Cortex of kidney (tissue), 1 donor: ENCODE measurements at places on chromosomes 12 and 14.

DNA sequence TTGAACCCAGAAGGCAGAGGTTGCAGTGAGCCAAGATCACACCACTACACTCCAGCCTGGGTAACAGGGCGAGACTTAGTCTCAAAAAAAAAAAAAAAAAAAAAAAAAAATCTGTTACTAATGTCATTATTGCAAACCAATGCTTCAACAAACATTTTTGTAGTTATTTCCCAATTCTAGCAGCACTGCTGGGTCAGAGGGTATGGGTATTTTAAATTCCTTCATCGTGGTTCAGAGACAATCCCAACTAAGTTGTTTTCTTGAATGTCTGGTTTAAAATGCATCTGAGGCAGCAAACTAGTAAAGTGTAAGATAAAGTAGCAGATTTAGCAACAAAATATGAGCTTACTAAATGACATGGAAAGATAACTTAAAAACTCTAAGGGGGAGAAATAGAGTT, 65.6 kb downstream of the FERMT2 start:
- DNase-seq = no peak

GRCh38 chr14:63475761-63476160, 67.4 kb downstream of the PPP2R5E start:
- DNase-seq = no peak

GRCh38 chr12:50110762-50111351, 1.2 kb upstream of the COX14 start:
- no peak for DNase-seq

- DNase-seq = no peak
Measured at GRCh38 chr12:116540622-116541152, 18.5 kb upstream of the MAP1LC3B2 start.

DNA sequence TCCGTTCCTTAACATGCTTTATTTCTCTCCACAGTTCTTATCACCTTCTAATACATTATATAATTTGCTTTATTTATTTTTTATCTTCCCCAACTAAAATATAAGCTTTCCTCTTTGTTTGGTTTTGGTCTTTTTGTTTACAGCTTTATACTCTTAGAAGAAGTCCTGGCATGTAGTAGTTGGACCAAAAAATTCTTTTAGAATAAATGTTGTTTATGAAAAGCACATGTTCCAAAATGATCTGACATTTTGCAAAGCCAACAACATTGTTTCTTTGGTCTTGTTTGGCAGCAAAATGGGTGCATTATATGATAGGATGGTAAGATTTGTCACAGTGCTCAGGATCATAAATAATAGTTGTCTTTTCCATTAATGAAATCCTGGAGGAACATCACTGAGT, 312.5 kb downstream of the LRIG3 start:
- no peak for DNase-seq

GRCh38 chr12:27561535-27562350, 37.7 kb downstream of the PPFIBP1 start:
- DNase-seq = no peak

DNA sequence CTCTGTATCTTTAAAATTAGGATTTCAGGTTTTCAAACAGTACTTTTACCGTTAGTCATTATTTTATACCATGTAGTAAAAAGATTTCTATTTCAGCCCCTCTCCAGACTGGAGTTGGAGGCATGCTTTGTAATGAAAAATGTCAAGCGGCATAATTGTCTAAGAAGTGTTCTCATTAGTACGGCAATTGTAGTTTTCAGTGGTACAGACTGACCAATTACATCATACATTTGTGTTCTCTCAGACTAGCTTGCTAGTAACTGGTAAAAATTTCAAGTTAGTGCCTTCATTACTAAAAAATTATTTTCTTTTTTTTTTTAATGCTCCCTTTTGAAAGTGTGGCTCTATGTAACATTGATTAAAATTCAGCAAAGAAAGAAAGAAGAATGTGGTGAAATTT, 4.5 kb downstream of the USP30 start:
- no peak for DNase-seq

DNA sequence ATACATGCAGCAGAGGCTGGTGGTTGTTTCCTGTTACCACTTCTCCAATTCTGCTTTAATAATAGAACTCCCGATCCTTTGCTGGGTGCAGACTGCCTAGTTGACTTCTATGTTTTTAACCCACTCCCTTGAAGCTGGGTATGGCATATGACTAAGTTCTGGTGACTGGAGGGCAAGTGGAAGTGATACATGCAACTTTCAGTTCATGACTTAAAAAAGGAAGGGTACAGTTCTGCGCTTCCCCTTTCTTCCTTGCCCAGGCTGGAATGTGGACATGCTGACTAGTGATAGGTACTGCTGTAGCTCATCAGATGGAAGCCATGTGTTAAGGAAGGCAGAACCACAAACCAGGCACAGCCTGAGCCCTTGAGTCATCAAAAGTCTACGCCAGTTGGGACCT, 2.4 kb upstream of the A2M start:
- DNase-seq = no peak

DNA sequence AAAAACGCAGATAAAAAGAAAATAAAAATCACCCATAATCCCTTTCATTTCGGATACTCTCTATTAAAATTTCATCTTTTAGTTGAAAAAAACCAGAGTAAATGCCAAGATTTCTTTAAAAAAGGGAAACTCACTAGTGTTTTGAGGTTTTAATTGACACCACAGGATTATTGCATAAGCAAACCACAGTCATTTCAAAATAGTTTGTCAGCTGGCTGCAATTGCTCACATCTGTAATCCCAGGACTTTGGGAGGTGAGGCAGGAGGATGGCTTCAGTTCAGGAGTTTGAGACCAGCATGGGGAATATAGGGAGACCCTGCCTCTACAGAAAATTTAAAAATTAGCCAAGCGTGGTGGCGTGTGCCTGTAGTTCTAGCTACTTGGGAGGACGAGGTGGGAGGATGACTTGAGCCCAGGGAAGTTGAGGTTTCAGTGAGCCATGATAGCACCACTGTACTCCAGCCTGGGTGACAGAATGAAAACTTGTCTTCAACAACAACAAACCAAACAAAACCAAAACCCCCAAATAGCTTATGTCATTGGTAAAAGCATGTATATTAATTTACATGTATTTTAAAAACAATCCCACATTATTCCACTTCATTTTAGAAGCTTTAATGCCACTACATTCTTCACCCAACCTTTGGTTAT, 48.8 kb downstream of the SYNE2 start:
- DNase-seq = no peak

GRCh38 chr12:122830517-122831214, 4.6 kb upstream of the HIP1R start:
- no peak for DNase-seq

GRCh38 chr14:89303456-89304435, 113.3 kb downstream of the FOXN3 start:
- DNase-seq = no peak

GRCh38 chr12:41981013-41981412, 163.7 kb downstream of the GXYLT1 start:
- DNase-seq = no peak

GRCh38 chr14:72808564-72808963, 85.3 kb downstream of the DPF3 start:
- no peak for DNase-seq

DNA sequence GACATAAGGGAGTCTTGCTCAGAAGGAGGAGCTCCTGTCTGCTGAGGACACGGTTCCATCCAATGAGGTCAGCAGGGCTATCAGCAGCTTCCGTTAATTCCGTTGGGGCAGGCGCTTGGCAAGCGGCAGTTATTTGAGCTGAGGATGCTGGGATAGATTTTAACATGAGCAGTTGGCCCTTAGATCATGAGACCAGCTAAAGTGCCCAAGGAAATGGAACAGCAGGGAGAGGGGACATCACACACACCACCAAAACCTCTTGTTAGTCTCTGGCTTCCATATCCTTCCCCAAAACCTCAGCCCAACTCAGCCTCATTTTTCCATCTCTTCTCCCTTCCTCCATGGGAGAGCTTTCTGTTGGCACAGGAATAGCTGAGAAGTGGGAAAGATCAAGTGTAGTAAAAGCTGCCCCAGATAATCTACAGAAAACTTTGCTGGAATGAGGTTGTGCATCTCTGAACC, 138.7 kb upstream of the PZP start:
- no peak for DNase-seq

GRCh38 chr12:121314431-121314830, 17.9 kb upstream of the CAMKK2 start:
- no peak for DNase-seq

- DNase-seq = no peak
Measured at GRCh38 chr12:82857276-82857675, 170.6 kb downstream of the TMTC2 start.

GRCh38 chr14:24367514-24368211, at the start of gene NFATC4:
Gene NFATC4, plus strand, starts transcription at chr14:24368184. Its CDS starts 157 bp downstream, at chr14:24368341.
- DNase-seq = no peak

DNA sequence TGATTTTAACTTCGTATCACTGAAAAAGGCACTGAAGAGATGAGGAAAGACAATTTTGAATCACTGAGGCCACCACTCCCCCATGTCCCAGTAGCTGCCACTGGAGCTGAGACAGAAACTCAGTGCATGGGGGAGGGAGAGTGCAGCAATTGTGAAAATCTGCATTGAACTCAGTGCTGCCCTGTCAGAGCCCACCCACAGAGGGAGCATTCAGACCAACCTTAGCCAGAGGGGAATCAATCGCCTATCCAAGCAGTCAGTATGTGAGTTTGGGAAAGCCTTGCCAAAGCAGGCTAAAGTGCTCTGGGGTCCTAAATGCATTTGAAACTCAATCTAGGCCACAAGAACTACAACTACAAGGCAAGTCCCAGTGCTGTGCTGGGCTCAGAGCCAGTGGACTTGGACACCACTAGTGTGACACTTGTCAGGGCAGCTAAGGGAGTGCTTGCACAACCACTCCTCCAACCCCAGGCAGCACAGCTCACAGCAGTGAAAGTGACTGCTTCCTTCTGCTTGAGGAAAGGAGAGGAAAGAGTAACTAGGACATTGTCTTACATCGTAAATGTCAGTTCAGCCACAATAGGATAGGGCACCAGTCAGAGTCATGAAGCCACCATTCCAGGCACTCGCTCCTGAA, 13.3 kb downstream of the RNASE3 start:
- DNase-seq = no peak

GRCh38 chr12:107130830-107131611, 37.7 kb upstream of the CRY1 start:
- DNase-seq = no peak

GRCh38 chr12:69254046-69254445, 14.7 kb downstream of the CPSF6 start:
- no peak for DNase-seq

DNA sequence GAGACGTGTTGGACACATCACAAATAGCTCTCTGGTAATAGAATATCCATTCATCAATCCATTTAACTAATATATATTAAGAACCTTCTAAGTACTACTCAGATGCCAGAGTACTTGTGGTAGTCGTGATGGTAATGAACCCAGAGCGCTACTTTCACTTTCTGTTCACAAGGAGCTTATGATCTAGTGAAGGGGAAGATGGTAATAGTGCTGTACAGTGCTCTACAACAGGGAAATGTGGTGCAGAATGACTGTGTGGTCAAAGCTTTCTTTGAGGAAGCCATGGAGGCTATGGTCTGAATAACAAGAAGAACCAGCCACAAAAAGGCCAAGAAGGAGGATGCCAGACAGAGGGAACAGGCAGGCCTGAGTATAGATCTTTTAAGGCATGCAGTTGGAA, 212.0 kb downstream of the PTPRO start:
- no peak for DNase-seq
